CD4-positive, alpha-beta T cell treated with Interleukin-1 beta for 1 hour (primary cell): ENCODE measurements at places on chromosomes 6 and 20.

DNA sequence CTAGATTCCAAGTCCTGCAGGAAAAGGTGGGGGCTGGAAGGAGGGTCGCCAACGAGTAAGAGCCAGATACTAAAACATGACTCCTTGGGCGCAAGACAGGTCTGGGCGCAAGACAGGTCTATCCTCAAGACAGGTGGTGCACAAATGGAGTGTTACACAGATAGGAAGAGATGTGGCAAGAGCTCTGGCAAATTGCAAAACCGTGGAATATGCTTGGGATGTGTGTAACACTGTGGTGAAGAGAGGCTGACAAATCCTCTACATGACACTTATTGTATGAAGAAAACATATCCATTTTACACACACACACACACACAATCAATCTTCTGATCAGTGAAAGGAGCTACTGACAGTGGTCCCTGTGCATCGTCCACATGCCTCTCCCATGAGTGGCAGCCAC, 77.6 kb downstream of the TBC1D7 start:
- DNase-seq, result no peak

- no peak for DNase-seq
These were observed 25.5 kb downstream of the CNKSR3 start for GRCh38 chr6:154484942-154485341.

- peak; percentile 63 for DNase-seq
These were observed 26.2 kb upstream of the GATA5 start for GRCh38 chr20:62501801-62502495.

GRCh38 chr6:141464896-141465295, 667.8 kb upstream of the GJE1 start:
- no peak for DNase-seq

DNA sequence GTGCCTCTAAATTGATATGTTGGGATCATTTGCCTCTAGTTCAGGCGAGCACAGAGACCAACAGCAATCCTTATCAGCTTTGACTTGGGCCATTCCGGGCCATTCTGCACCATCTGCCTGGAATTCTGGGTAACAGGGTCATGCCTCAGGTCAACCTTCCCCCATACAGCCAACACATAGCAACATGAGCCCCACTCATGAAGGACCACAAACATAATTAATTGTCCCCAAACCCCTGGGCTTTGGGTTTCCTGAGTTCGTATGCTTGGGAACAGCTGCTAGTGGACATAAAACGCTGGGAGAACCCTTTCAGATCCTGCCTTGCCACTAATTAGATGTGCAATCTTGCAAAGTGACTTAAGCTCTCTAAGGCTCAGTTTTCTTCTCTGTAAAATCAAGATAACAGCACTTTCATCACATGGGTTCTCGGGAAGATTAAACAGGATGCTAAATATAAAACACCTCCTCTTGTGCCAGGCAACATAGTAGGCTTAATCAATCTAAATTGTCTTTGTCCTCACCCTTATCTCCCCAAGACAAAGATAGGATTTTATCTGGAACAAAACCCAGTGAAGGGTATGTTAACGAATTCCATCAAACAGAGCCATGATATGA, 426.5 kb downstream of the CD83 start:
- no peak for DNase-seq

- DNase-seq, result no peak
These were observed 73.3 kb downstream of the MRPL14 start for GRCh38 chr6:44053760-44054556.

DNA sequence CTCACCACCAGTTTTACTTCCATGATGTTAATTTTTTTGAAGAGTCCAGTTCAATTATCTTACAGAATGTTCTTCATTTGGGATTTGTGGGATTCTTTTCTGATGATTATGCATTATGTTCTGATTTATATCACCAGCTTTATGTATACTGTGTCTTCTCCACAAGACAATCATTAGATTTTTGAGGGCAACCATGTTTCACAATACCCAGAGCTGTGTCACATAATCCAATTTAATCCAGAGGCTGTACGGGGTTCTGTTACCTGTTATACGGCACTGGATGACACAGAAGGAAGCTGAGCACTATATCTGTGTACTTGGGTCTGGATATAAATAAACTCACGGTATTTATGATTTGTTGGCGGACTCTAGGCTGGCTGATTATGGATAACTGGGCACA, 41.6 kb upstream of the RPN2 start:
- no peak for DNase-seq
